ENCODE measurements at places on chromosomes 1 and 21.

- DNase-seq: no peak
Observed at GRCh38 chr1:218369688-218370511, 24.8 kb downstream of the TGFB2 start.

GRCh38 chr21:45736690-45737484 lies 93.4 kb downstream of the PCBP3 start:
- DNase-seq: no peak

DNA sequence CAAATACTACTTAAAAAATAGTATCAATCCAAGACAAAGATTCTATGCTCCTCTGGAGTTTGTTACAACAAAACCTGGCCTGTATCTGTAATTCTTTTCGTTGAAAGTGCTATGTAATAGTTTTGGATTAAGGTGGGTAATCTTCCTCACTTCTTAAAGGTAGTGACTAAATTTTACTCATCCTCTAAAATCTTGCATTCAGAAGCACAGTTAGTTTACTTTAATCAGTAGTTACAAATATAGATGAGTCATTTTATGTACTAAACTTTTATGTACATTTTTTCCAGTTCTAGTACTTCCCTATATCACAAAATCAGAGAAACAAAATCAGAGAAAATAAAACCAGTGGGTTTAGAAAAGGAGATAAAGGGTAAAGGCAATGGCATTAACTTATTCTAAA lies 51.3 kb downstream of the ZNHIT6 start:
- DNase-seq: no peak

- DNase-seq: no peak
Observed at GRCh38 chr21:44706026-44706705, 5.2 kb downstream of the TSPEAR start.

DNA sequence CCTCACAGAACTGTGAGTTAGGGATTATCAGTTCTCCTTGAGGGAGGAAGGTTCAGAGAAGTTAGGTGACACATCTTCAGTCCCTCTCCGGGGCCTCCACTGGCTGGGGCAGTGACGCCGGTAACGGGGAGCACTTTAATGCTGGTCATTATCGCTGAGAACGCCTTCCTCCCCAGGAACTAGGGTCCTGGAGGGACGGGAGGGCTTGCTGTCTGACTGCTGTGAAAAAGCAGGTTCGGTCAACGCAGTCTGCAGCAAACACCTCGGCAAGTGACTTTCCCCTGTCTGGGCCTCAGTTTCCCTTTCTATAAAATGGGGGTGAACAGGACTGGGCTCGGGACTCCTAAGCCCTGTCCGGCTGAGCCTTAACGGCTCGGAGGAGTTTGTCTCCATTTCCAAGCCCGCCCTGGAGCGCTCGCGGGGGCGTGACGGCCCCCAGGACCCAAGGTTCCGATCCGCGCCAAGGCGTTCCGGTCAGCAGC lies 341 bp upstream of the TMEM61 start:
- DNase-seq: no peak

GRCh38 chr1:176539018-176539417 lies 76.0 kb downstream of the PAPPA2 start:
- no peak for DNase-seq

GRCh38 chr1:149936170-149936991 lies at the start of gene MTMR11:
TSS of gene MTMR11 (minus strand) at chr1:149936879. CDS start at chr1:149936647, 232 bp downstream.
- DNase-seq: no peak

DNA sequence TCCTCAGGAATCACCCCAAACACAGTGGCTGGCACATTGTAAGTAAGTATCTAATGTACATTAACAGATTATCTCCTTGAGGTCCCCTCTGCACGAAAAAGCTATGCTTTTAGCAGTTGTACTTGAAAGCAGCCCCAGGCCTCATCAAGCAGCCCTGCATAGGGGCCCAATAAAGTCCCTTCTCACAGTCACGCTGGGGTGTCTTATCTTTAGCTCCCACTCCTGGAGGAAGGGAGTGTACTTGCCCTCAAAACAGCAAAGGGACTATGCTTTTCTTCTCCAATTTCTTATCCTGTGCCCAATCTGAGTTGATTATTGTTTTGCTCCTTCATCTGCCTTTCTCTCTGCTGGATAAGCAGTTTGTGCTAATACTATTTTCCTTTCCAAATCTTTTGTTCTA lies 168.8 kb upstream of the PLXNA2 start:
- no peak for DNase-seq

GRCh38 chr1:8122160-8122476 lies 96.0 kb upstream of the ERRFI1 start:
- DNase-seq: no peak

- no peak for DNase-seq
Observed at GRCh38 chr1:233282582-233282886, 13.0 kb downstream of the PCNX2 start.

- DNase-seq: no peak
Observed at GRCh38 chr1:119554183-119554582, 47.2 kb downstream of the HSD3B1 start.

DNA sequence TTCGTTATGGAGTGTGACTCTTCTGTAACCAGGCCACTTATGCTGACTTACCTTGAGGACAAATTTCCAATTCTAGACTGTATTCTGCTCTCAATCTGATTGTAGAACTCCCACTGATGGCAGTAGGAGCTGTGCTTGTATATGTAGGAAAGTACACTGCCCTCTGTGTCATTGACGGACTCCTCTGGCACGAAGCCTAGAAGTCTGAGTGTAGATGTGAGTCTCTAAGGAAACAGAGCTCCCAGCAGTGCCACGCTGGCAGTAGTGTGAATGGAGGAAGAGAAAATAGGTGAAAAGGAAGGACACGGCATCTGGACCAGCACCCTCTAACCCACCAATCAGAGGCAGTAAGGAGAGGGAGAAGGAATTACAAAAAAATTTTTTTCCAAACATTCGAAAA lies 130.4 kb upstream of the ADGRL2 start:
- DNase-seq: no peak

GRCh38 chr1:205976708-205977401 lies 26.3 kb downstream of the RAB7B start:
- no peak for DNase-seq

DNA sequence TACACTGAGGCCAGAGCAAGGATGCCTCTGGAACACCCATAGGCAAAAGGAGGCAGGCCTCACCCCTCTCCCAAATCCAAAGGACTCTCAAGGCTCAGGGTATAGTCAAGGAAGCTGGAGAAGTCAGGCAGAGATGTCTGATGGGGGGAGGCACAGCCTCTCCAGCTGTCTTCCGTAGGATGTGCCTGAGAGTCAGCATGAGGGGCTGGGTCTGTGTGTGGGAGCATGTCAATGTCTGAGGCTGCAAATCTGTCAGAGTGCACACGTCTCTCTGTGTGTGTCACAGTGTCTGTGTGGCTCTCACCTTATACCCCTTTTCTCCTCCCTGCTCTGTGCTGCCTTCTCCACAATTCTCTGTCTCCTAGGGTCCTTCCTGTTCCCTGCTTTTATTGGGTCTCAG lies 4.0 kb downstream of the HPCAL4 start:
- no peak for DNase-seq

DNA sequence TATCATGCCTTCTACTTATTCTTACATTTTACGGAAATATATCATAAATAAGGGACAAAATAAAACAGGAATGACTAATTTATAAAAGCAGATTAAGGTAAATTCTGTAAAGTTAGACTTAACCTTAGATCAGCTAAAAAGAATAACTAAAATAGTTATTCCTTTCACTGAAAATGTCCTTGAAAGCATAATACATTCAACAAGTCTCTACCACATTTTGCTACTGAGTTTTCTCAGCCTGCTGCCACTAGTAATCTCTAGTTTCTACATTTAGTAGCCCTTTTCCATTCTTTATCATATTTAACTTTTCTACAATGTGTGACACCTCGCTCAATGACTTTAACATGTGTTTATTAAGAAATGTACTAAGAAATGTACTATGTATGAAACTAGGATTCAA lies 89.0 kb downstream of the DENND1B start:
- no peak for DNase-seq

GRCh38 chr1:81407000-81407821 lies 393.5 kb upstream of the ADGRL2 start:
- DNase-seq: no peak

DNA sequence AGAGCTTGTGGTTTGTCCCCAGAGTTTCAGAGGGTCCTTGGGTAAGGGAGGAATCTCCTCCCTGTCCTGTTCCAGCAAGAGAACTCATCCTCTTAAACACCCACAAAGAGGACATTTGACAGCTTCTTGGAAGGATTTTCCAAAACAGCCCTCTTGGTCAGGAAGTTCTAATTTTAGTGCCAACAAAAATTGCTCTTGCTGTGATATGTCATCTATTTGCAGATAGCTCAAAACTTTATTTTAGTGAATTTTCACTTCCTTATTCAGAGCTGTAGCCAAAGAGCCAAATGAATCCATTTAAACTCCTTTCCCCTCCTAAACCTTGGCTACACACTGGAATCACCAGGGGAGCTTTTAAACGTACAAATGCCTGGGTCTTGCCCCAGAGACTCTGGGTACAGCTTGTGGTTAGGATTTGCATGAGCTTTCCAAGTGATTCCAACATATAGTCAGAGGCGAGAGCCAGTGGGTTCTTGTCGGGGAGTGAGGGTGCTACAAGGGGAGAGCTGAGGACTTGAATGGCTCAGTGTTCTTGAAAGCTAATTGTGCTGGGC lies 11.8 kb upstream of the RASSF5 start:
- no peak for DNase-seq

- no peak for DNase-seq
Observed at GRCh38 chr1:221800831-221801230, 58.9 kb upstream of the DUSP10 start.

- DNase-seq: peak; percentile 38
Observed at GRCh38 chr1:219174460-219175211, 958 bp downstream of the LYPLAL1 start.

All from CD4-positive, alpha-beta T cell treated with Interleukin-4 for 4 hours (primary cell).